ENCODE measurements at places on chromosomes 5 and 9. TPM values are rescaled to one million over a fixed set of nuclear protein-coding genes. Genes with fewer than 3 reads are reported as not detected.

The LCN15 gene
- not detected for total RNA-seq

The THBS4 gene
- total RNA-seq, result 2.9 TPM

The ANKRD34B gene
- 1.5 TPM for total RNA-seq

The CD274 gene
- total RNA-seq, result 6.6 TPM

The BARHL1 gene
- not detected for total RNA-seq

The ITK gene
- total RNA-seq, result not detected

The KIF12 gene
- 15.8 TPM for total RNA-seq

The GPR150 gene
- total RNA-seq, result not detected

The ANKDD1B gene
- 0.63 TPM for total RNA-seq

The IFNA21 gene
- total RNA-seq, result not detected

The CRHBP gene
- not detected for total RNA-seq

The MSMP gene
- not detected for total RNA-seq

The PCDHB3 gene
- 1.9 TPM for total RNA-seq

The FANCG gene
- total RNA-seq, result 22.3 TPM

The GAS1 gene
- total RNA-seq, result 6.1 TPM

The DDX31 gene
- total RNA-seq, result 15.1 TPM

The HMCN2 gene
- 0.14 TPM for total RNA-seq

The PCDHB8 gene
- total RNA-seq, result 0.34 TPM

The CDX1 gene
- 0.33 TPM for total RNA-seq

The LCN1 gene
- total RNA-seq, result not detected

The CDH6 gene
- 66.2 TPM for total RNA-seq

The FGF18 gene
- not detected for total RNA-seq

The TXNDC8 gene
- not detected for total RNA-seq

The TAF11L10 gene
- total RNA-seq, result not detected

The GPX8 gene
- 42.5 TPM for total RNA-seq

The RGS3 gene
- 158 TPM for total RNA-seq

The ACSL6 gene
- total RNA-seq, result under 0.01 TPM

The CCNO gene
- total RNA-seq, result 1.3 TPM

The PTGS1 gene
- total RNA-seq, result 0.07 TPM

The LRRC70 gene
- not detected for total RNA-seq

The AGPAT2 gene
- total RNA-seq, result 72.9 TPM

The ZDHHC11 gene
- total RNA-seq, result 1.3 TPM

The NPDC1 gene
- total RNA-seq, result 58.3 TPM

The RBM18 gene
- total RNA-seq, result 21.1 TPM

The RGP1 gene
- 21.5 TPM for total RNA-seq

The MIGA2 gene
- 22.7 TPM for total RNA-seq

The PCDHA10 gene
- 0.33 TPM for total RNA-seq

The CCDC107 gene
- 14.0 TPM for total RNA-seq

The GRIN1 gene
- total RNA-seq, result not detected

The WNT8A gene
- total RNA-seq, result not detected

The TSC1 gene
- 31.7 TPM for total RNA-seq

The FSTL4 gene
- total RNA-seq, result not detected

The SPINK13 gene
- not detected for total RNA-seq

The OR13C4 gene
- not detected for total RNA-seq

The GRIA1 gene
- not detected for total RNA-seq

The PCDHGA9 gene
- total RNA-seq, result 5.2 TPM

The IRF1 gene
- 75.3 TPM for total RNA-seq

The ABLIM3 gene
- total RNA-seq, result 35.2 TPM
